ENCODE measurements at places on chromosomes 5 and 9.

- DNase-seq, result no peak
Measured at GRCh38 chr5:137689306-137689705, 46.6 kb downstream of the KLHL3 start.

GRCh38 chr5:9192266-9192665, 353.6 kb downstream of the SEMA5A start:
- DNase-seq, result no peak

DNA sequence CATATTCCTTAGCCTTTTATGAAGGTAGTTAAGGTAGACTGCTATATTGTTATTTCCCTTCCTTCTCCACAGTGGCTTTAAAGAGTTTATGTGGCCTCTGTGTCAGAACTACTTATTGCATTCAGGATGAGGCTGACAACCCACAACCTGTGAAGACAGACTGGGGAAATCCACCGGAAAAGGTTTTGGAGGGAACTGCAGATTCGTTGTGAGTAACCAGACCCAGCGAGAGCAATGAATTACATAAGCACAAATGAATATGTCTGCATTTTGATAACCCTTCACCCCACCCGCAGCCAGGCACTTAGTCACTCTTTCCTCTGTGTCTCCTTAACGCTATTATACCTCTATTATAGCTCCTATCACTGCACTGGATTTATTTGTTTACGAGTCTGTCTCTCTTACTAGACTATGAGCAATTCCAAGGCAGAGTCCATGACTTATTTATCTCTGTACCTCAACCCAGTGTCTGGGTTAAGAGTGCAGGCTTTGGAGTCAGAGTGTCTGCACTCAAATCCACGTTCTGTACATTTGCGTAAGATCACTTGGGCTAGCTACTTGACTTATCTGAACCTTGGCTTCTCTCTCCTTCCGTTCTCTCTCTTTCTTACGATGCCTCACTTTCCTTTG, 19.2 kb downstream of the KCTD16 start:
- no peak for DNase-seq

- DNase-seq, result no peak
Measured at GRCh38 chr9:13719446-13719845, 440.0 kb upstream of the MPDZ start.

DNA sequence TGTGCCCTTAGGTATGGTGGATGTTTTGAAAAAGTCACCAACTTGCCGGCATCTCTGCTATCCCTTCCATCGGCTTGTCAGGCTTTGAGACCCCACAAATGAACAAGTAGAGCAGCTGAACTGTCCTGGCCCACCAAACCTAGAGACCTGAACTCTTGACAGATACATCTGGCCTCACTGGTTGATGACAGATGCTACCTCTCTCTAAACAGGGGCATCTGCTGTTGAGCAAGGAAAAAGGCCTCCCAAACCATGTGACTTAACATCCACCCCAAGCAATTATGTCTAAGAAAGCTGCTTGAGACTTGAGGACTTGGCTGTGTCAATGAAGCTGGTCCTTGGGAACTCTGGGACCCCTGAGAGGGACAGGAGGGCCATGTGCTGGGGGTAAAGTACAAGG, 2.3 kb downstream of the CCNI2 start:
- no peak for DNase-seq

- no peak for DNase-seq
Measured at GRCh38 chr5:175854231-175855040, 16.9 kb upstream of the CPLX2 start.

GRCh38 chr5:92715946-92716520, 865.0 kb downstream of the NR2F1-AS1 start:
- DNase-seq, result no peak

- no peak for DNase-seq
Measured at GRCh38 chr5:82537687-82538306, 259.6 kb upstream of the RPS23 start.

DNA sequence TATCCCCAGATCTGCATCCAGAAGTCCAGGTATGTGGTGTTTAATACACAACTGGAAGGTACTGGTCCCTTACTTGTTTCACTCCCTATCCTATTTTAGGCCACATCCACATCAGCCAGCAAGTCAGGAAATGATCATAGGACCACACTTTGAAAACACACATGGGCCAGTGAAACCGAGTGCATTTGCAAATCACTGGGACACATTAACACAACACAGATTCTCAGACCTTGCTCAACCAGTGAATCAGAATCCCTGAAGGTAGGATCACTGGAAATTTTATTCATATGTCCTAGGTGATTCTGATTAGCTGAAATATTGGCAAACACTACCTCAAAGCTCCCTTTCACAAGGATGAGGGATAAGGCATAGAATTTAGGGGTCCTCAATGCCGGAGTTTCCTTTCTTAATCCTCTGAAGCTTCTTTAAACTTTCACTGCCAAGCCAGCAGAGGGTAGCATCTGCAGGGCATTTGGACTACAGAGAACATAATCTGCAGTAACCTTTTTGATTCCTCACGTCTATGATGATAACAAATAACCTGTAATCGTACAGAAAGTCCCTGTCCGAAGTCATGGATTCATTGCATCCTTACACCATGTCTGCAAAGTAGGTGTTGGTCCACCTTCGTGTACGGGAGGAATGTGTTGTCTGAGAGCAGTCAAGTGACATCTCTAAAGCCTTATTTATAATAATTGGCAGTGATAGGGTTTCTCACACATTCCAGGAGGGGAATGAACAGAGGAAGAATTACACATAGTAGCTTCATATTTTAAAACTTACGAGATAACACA, 11.0 kb upstream of the ABLIM3 start:
- no peak for DNase-seq

DNA sequence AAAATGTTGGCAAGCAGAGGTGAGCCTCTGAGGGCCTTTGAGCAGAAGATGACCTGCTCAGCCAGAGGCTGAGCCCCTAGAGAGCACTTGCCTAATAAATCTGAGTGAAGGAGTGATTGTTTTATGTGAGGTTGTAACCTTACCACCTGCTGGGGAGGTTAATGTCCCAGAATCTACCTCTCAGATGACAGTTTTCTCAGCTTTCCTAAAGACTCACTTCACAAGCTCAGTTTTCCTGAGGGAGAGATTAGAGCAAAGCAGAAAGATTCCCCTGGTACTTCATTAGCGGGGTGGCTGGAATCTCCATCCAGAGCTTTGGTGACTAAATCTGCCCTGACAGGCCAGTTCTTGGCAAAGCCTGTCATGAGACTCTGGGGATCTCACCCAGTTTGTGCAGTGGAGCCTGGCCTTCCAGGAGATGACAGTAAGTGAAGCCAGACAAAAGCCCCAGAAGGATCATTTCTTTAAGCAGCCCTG, 48.8 kb upstream of the GALNT10 start:
- DNase-seq, result no peak

- peak; percentile 59 for DNase-seq
Measured at GRCh38 chr5:147188200-147189108, 46.4 kb upstream of the STK32A start.

- no peak for DNase-seq
Measured at GRCh38 chr5:159864885-159865691, 51.2 kb upstream of the ADRA1B start.

- peak; percentile 47 for DNase-seq
Measured at GRCh38 chr5:33241802-33242201, 199.0 kb upstream of the TARS1 start.

DNA sequence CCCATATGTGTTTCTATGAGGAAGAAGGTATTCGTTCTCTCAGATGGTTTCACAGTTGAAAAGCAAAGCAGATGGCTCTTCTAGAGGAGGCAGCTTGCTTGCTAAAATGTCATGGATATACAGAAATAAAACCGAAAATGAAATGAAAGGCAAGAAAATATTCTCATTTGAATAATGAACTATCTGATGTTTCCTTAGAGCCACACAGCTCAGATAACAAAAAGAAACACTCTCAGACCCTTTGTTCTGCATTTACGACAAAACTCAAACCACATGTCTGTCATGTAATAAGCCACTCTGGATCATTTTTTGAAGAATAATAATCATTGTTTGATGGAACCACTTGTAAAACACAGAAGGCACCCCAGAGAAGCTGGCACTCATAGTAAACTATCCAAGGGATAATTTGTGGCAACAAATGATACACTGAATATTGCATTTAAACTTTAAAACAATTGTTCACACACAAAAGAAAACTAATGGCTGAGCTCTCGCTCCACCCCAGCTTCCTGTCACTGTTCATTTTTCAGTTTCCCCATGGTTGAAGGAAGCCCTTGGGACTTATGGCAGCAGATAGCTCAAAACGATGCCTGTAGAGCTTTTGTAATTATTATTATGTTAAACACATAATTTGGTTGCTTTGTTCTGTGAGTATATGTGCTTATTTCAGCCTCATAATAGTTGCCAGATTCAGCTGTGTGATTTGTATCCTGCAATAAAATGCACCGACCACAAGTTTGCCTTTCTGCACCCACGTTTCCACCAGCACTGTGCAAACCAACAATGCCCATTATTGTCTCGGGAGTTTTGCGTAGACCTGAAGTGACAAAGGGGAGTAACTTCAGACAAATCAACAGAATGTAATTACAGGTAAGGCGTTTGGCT, 256.0 kb downstream of the TMEM167A start:
- DNase-seq, result no peak

DNA sequence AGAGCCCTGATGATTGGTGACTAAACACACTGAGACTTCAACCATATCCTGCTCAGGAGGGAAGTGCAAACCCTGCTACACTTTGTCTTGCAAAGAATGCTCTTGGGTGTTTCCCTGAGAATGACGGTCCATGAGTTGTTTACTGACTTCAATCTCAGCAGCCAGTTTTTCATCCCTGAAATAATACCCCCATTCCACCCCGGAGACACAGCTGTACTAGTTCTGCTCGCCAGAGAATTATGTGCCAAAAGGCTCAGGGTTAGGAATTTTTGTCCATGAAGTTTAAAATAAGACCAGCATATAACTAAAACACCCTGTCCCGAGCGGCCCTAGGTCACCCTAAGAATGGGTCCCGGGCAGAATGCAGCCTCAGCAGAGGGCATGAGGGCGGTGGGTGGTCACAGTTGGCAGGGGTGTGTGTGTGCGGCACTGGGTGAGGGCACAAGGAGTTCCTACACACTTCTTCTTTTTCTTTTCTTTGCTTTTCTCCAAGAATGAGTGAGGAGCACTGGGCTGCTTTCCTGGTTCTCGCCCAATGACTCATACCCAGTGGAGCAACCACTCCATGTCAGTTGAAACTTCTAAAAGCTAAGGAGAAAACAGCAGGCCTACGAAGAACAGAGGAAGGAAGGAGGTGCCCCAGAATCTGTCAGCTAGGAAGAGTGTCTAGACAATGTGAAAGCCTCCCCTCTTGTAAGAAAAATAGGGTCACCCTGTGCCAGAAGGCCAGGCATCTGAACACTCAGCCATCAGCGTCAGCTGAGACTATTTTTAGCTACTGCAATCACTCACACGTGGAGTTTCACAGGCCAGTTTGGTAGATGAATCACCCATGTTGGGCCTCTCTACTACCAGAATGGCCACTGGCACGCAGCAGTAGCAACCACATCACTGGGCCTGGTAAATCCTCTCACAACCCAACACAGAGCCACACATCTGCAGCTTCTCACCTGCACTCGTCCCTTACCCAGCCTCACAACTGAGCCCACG, 105.9 kb downstream of the DPYSL3 start:
- DNase-seq, result no peak

DNA sequence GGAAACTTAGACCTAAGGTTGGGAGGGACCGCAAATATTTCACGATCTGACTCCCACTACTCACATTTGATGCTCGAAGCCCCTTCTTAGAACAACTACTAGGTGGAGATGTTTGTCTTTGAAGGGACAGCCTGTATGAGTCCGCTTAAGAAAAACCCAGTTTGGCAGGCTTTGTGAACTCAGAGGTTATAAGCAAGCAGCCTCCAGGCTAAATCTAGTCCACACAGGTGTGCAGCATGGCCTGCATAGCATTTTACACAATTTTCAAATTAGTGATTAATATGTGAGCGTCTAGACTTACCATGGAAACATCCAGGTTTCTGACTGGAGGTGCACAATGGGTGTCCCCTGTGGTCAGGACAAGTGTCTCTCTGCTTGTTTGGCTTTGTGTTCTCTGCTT, 127.1 kb downstream of the KIF4B start:
- no peak for DNase-seq

DNA sequence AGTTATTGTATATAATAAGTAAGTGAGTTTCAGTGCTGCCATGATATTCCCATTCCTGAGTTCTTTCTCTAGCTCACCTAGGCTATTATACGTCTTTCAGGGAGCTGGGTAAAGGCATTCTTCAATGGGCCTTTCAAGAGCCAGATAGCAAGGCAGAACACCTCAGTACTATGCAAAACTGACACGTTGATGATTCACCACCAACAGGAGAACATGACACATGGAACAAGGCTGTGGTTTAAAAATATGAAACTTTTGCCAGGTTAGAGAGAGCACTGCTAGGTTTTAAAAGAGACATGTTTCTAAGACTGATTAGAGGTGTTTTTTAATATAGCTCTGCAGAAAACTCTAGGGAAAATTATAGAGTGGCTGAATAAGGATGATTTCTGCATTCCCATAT, 95.9 kb downstream of the UGCG start:
- no peak for DNase-seq

DNA sequence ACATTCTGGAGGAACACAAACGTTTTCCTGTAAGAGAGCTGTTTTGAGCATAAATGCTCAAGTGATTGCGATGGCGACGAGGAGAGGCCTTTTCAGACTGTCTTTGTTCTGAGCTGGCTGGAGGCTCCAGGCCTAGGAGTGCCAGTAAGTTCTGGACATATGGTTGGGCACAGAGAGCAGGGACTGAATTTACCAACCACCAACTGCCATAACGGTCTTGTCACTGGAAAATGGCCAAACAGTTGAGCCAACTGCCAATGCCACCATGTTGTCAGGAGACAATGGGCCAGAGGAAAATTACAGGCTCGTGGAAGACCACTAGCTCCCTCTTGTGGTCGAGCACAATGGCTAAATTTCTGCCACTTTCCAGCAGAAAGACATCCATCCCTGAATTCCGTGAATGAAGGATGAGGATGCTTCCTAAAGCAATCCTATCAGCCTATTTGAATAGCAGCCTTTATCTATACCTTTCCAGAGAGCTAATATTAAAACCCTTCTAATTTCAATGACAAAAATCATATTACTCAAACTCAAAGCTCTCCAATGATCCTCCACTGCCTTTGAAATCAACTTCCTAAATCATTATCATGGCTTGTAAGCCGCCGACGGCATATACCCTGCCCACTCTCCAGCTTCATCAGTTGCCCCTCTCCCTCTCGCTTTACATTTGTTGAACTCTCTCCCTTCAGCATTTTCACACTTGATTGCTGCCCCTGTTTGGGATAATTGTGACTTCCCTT, 66.9 kb upstream of the GLIS3 start:
- DNase-seq, result peak; percentile 32

- no peak for DNase-seq
Measured at GRCh38 chr5:178434851-178435250, 155.3 kb downstream of the COL23A1 start.

GRCh38 chr5:7592910-7593309, 197.0 kb downstream of the ADCY2 start:
- no peak for DNase-seq

DNA sequence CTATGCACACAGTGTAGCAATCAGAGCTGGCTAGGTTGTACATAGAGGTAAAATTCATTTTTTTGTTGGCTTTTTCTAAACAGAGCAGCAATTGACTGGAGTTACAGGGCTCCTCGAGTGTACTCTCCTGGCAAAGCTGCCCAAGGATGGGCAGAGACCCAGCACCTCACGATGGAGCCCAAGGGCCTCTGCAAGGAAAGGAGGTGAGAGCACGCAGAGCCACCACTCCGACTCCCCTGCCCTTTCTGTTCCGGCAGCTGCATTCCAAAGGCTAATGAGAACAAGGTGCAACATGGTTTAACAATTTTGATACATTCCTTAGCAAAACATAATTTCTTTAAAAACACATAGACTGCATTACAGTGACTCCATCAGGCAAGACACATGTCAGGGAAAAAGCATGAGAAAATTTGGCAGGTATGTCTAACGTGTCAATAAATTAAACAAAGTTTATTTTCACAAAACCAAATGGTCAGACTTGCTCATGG, 47.5 kb downstream of the SAXO1 start:
- DNase-seq, result no peak
